NCI-H1105 treated with DMSO at 0.1 percent for 48 hours (cell line): ENCODE measurements at places on chromosomes 1 and 21.

DNA sequence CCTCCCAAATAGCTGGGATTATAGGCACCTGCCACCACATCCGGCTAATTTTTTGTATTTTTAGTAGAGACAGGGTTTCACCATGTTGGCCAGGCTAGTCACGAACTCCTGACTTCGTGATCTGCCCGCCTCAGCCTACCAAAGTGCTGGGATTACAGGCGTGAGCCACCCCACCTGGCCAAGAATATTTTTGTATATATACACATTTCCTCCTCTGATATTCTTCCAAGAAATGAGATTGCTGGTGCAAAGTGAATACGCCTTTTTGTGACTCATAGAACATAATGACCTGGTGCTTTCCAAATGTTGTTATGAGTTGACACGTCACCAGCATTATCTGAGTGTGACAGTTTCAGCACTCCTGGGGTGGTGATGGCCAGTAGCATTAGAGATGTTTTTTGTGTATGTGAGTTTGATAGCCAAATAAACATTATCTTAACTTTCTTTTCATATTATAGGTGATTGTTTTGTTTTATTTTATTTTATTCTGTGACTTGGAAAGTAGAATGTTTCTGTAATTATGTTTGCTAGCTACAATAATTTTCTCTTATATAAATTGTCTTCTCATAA lies 54.9 kb downstream of the KCNK1 start:
- DNase-seq = no peak

DNA sequence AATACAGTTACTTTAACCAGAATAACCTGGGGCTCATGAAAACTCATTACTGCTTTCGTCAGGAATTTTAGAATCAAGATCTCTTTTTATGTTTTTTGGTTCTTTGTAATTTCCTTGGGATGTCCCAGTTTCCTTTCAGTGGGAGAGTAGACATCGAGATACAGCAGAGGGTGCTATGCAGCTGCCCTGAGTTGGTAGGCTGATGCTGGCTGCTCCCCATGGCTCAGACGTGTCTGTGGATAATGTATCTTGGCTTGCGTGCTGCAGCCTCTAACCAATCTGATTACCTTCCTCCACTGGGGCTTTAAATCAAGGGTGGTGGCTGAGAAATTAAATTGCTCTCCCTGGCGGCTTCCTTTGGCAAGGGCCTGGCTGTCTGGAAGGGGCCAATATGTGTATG lies 253.7 kb downstream of the CACNA1E start:
- no peak for DNase-seq

- no peak for DNase-seq
Observed at GRCh38 chr1:153577624-153578051, 12.0 kb upstream of the S100A2 start.

DNA sequence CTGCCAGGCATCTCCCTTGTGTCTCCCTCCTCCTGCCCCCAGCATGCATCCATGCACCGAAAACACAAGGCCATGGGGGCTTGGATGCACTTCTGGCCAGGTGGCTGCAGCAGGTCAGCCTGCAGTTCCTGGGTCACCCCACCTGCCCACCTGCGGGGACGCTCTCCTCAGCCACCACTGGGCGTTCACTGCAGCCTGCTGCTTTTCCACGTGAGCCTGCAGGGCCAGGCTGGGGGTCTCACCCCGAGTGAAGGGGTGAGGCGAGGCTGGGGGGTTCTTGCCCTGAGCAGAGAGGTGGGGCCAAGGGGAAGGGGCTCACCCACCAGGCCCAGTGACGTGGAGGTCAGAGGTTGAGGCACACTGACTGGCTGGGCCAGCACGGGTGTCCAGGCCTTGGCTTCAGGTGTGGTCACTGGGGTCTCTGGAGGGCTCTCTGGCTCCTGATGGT lies 64.6 kb downstream of the WNT9A start:
- DNase-seq = no peak

GRCh38 chr1:66475940-66476339 lies 58.0 kb upstream of the SGIP1 start:
- DNase-seq = no peak

- no peak for DNase-seq
Observed at GRCh38 chr1:54594463-54594862, 28.9 kb downstream of the FAM151A start.

GRCh38 chr21:45438391-45439145 lies 33.6 kb downstream of the COL18A1 start:
- no peak for DNase-seq

DNA sequence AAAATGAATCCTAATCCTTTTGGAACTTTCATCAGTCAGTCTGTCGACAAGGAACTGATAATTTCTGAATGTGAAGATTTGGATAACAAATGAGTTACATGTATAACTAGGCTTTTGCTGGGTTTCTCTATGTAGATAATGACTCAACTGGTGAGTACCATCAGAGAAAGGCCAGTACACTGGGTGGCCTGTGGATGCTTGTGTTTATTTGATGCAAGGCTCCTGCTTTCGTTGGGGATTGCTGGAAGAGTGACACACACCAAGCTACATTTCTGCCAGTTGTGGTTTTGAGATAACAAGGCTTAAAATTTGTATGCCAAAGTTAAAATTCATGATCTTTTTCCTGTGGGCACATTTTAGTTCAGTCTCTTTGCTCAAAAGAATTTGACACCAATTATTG lies 115.7 kb upstream of the UBE2U start:
- no peak for DNase-seq

- DNase-seq = no peak
Observed at GRCh38 chr1:112418099-112418892, 22.3 kb downstream of the CTTNBP2NL start.

GRCh38 chr1:170445096-170445495 lies 86.9 kb upstream of the GORAB start:
- no peak for DNase-seq

DNA sequence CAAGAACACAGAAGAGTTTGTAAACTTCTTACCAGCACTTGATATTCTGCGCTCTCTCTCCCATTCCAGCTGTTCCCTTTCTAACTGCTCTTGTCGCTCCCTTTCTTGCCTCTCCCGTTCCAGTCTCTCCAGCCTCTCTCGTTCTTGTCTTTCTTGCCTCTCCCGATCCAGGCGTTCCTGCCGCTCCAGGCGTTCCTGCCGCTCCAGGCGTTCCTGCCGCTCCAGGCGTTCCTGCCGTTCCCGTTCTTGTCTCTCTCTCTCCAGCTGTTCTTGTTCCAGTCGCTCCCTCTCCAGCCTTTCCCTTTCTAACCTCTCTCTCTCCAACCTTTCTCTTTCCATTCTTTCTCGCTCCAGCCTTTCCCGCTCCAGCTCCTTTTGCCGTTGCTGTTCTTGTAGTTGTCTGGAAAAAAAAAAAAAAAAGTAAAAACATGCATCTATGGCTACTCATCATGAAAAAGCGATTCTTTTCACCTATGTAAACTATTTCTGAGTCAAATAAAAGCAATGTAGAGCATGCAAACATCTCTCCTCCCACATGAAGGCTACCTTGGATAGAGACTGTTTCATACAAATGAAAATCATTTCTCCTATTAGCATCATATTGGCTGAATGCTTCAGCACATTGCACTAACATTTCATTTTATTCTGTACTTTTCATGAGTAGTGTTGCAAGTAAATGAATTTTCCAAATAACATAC lies 91.5 kb upstream of the LBR start:
- no peak for DNase-seq

DNA sequence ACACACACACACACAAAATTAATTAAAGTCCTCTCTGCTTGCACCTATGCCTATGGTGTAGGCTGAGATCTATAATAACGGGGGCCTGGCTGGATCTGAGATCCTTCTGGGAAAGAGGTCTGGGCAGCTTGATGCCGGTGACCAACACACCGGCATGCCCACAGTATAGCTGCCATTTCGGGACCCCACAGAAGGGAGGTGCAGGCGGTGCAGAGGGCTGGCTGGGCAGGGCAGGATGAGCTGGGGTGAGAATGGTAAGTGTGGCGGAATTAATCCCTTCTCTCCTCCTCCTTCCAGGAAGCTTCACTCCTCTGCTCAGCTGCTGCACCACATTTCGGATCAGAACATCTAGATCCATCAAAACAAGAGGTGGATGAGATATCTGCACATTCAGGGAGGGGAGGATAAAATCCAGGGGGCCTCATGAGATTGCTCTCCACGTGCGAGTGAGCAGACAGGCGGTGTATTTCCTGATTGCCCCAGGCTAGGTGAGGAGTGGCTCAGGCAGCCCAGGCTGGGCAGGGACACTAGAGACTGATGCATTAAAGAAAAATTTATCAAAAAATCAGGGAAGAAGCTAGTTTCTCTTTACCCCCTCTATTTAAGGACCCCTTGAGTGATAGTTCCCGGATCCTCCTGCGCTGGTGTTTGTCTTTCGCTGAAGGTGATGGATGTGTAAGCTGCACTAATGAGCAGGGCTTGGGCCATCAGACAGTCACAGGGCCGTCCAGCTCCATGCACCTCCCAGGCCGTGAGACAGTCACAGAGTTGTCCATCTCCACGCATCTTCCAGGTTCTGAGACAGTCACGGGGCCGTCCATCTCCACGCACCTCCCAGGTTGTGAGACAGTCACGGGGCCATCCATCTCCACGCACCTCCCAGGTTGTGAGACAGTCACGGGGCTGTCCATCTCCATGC lies 449.9 kb downstream of the PTPRU start:
- DNase-seq = no peak
